ENCODE measurements at places on chromosomes 12 and 14. TPM values are rescaled to one million over a fixed set of nuclear protein-coding genes. Genes with fewer than 3 reads are reported as not detected.

Gene DNAI7
- polyA plus RNA-seq = 0.63 TPM

- no peak for DNase-seq
Measured at GRCh38 chr14:70807898-70808415, 1.4 kb downstream of the MAP3K9 start.

Gene PLEKHG7
- polyA plus RNA-seq = 0.54 TPM

GRCh38 chr12:9961901-9962300 is 9.3 kb upstream of the CLEC12A start:
- no peak for DNase-seq

GRCh38 chr12:80698256-80698655 is 9.2 kb upstream of the MYF6 start:
- DNase-seq = no peak

DNA sequence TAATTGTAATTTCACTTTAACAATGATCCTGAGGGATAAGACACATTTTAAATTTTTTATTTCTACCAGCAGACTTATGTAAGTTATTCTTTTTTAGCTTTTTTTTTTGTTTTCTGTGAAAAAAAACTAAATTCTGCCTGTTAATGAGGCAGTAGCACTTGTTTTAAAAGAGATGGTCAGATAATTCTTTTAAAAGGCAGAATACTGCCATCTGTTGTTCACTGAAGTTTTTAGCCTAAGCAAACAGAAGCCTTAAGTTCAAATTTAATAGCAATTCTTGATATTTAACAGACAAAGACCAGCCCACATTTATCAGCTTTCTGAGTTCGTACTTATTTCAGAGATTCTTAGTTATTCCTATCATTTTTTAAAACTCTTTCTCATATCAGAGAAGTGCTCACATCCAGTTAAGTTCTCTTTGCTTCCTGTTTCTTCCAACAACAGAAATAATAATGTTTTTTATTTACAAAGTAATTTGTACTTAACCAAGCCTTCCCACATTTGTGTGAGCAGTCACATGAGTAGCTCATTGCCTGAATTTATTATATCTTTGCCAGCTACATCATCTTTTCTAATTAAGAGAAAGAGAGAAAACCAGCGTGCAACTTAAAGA is 93.4 kb upstream of the SLCO1C1 start:
- DNase-seq = no peak

- no peak for DNase-seq
Measured at GRCh38 chr14:73008501-73008900, 18.4 kb downstream of the ZFYVE1 start.

Gene KRT85
- 0.03 TPM for polyA plus RNA-seq

Gene CD63
- polyA plus RNA-seq = 955 TPM

DNA sequence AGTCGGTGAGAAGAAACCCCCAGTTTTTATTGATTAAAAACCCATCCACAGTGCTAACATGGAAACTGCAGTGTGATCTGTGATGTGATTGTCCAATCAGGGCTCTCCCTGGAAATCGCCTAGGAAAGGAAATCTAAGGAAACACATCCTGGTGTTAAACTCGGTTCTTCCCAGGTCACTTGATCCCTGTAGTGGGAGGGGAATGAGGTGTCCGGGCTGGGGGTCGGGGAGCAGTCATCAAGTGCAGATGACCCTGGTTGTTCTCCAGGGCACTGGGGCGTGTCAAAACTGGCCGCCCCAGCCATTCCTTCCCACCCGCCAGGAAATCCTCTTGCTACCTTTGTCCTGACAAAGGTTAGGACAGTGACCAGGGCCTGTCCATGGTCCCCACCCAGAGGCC is 20.8 kb downstream of the RAB35 start:
- no peak for DNase-seq
